ENCODE measurements at places on chromosomes 1 and 21. TPM values are rescaled to one million over a fixed set of nuclear protein-coding genes. Genes with fewer than 3 reads are reported as not detected.

Gene MTR
- 34.9 TPM for total RNA-seq

Gene PODN
- not detected for total RNA-seq

Gene SPRR2F
- total RNA-seq, result not detected

Gene S100A10
- total RNA-seq, result 239 TPM

Gene DFFB
- total RNA-seq, result 14.8 TPM

Gene ATP1A4
- total RNA-seq, result not detected

Gene MAP10
- total RNA-seq, result 1.2 TPM

Gene MPZ
- total RNA-seq, result 1.0 TPM

Gene BCL2L15
- 0.17 TPM for total RNA-seq

Gene S100A5
- not detected for total RNA-seq

Gene CNR2
- total RNA-seq, result not detected

Gene TARDBP
- 197 TPM for total RNA-seq

Gene RPE65
- total RNA-seq, result not detected

Gene VHLL
- not detected for total RNA-seq

Gene ADAMTS5
- 0.34 TPM for total RNA-seq
